ENCODE measurements at places on chromosomes 11 and 22. TPM values are rescaled to one million over a fixed set of nuclear protein-coding genes. Genes with fewer than 3 reads are reported as not detected.

VPREB1 gene
- not detected for total RNA-seq

BRSK2 gene
- total RNA-seq: 0.22 TPM

PDGFD gene
- 0.11 TPM for total RNA-seq

SLC17A6 gene
- not detected for total RNA-seq

- no peak for DNase-seq
Measured at GRCh38 chr22:42830161-42830560, 26.9 kb downstream of the ARFGAP3 start.

GRCh38 chr11:131938351-131938751 lies 567.9 kb downstream of the NTM start:
- no peak for DNase-seq

DNA sequence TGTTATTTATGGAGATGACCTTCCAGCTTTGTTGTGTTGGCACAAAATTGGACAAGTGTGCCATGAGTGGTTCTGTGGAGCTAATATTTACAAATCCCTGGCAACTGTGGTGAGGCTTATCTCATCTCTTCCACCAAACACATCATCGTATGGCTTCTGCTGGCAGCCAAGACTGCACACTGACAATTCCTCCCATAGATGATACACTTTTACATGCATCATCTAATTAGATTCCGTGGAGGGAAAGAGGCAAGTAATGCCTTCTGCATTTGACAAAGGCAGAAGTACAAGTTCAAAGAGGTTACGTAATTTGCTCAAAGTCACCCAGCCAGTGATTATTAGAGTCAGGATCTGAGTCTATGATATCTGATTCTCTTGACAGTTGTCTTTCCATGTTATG lies 62.7 kb upstream of the KIRREL3 start:
- no peak for DNase-seq

All from K562 (cell line).